ENCODE measurements at places on chromosomes 2 and 18. TPM values are rescaled to one million over a fixed set of nuclear protein-coding genes. Genes with fewer than 3 reads are reported as not detected.

EDAR gene
- total RNA-seq: not detected

LYPD1 gene
- 0.66 TPM for total RNA-seq

- DNase-seq: no peak
- H3K36me3 ChIP-seq: no peaks in the 10 kb centered on the region
- H3K4me3 ChIP-seq: no peak overlapping the region
- no peaks in the 10 kb centered on the region for H3K27me3 ChIP-seq
Observed at GRCh38 chr18:46448347-46448746, 208.7 kb downstream of the LOXHD1 start.

DNA sequence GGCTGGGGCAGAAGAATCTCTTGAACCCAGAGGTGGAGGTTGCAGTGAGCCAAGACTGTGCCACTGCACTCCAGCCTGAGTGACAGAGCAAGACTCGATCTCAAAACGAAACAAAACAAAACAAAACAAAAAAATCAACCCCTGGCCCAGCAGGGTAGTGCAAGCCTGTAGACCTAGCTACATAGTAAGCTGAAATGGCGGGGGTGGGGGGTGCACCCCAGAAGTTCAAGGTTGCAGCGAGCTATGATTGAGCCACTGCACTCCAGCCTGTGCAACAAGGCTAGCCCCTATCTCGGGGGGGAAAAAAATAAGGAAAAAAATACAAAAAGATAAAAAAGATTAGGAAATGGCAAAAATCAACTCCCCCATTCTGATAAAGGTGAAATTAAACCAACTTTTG is 6.4 kb downstream of the ATL2 start:
- no peaks in the 10 kb centered on the region for H3K36me3 ChIP-seq
- peaks cover 86% of the 10 kb centered on the region for H3K4me1 ChIP-seq
- no peaks in the 10 kb centered on the region for H3K27me3 ChIP-seq
- H3K4me3 ChIP-seq: no peak overlapping the region

- no peak overlapping the region for H3K4me3 ChIP-seq
- no peak for DNase-seq
- H3K36me3 ChIP-seq: peaks cover 19% of the 10 kb centered on the region
- H3K27me3 ChIP-seq: no peaks in the 10 kb centered on the region
Observed at GRCh38 chr2:47460766-47461165, 57.8 kb downstream of the MSH2 start.

DNA sequence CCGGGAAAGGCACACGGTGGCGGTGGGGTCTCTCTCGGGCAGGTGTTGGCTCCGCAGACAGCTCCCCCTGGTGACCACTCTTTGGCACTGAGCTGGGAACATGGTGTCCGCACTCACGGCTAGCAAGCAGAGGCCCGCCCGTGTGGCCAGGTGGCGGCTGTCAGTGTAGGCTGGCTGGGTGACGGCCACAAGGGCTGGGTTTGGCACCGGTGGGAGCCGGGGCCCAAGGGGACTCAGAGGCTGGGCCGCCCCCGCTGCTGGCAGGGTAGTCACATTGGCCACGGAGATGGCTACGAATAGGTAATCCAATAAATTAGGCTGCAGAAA is 1071.7 kb downstream of the RPIA start:
- peaks cover 8% of the 10 kb centered on the region for H3K4me1 ChIP-seq
- peaks cover 34% of the 10 kb centered on the region for H3K27me3 ChIP-seq
- no peak overlapping the region for H3K27ac ChIP-seq
- no peak overlapping the region for H3K4me3 ChIP-seq

DNA sequence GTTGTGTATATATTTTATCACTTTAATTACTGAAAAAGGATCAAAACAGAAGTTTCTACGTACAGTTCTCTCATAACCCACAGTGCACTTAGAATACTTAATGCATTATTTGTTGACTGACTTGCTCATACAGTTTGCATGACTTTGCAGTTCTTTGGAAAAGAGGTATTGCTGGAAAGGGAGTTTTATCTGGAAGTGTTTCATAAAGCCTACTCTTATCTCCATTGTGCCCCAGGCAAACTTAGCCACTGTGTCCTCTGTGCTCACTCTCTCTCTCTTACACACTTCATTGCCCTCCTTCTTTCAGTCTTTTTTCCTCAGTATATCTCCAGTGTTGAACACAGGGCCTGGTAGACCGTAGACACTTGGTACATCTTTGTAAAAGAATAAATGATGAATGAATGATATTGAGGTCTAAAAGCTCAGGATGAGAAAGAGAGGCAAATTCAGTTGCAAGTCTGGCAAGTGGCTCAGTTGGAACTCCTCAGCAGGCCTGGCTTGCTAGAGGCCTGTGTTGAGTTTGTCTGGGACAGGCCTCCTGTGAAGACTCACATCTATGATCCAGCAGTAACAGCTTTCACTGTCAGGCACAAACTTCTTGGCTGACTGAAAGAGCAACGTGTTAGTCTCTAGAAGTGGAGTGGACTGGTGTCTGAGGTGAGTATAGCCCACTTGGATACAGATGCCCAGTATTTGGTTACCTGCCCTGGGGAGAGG is 56.1 kb downstream of the SETBP1 start:
- DNase-seq: no peak
- peak overlapping the region; percentile 30 for H3K27ac ChIP-seq
- peaks cover 47% of the 10 kb centered on the region for H3K4me1 ChIP-seq
- no peak overlapping the region for H3K4me3 ChIP-seq
- H3K27me3 ChIP-seq: no peaks in the 10 kb centered on the region

All from esophagus muscularis mucosa (tissue), 4 donors.